SJSA1 (cell line): ENCODE measurements at places on chromosomes 2 and 18. TPM values are rescaled to one million over a fixed set of nuclear protein-coding genes. Genes with fewer than 3 reads are reported as not detected.

The TMEM214 gene
- 52.4 and 57.3 TPM in 2 replicates for total RNA-seq

The CERS6 gene
- total RNA-seq: 33.0 and 43.7 TPM in 2 replicates

The DSC1 gene
- not detected in 2 replicates for total RNA-seq

The MGAT4A gene
- not detected in 2 replicates for total RNA-seq

The RAB17 gene
- total RNA-seq: 0.21 and 0.28 TPM in 2 replicates

The NABP1 gene
- total RNA-seq: 43.9 and 73.8 TPM in 2 replicates

The RNPEPL1 gene
- 14.3 and 14.9 TPM in 2 replicates for total RNA-seq

DNA sequence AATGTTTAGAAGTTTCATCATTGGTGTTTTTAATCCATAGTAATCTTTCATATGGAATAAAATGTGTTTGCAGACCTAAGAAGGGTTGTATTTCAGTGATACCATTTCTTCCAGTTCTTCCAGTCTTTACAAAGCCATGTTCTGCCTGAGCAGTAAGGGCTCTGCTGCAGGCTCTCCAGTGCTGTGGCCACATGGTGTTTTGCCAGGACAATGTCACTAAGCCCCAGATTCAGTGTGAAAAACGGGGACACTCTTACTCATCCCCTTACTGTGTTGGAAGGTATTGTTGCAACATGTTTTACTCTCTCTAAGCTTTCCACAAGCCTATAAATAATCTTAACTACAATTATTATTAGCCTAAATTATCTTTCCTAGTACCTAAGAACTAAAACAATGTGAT lies 481.4 kb upstream of the CDH7 start:
- no peak overlapping the region for H3K27ac ChIP-seq
- DNase-seq: no peak
- no peaks in the 10 kb centered on the region for H3K36me3 ChIP-seq
- H3K4me1 ChIP-seq: no peaks in the 10 kb centered on the region
- no peak overlapping the region for H3K4me3 ChIP-seq

DNA sequence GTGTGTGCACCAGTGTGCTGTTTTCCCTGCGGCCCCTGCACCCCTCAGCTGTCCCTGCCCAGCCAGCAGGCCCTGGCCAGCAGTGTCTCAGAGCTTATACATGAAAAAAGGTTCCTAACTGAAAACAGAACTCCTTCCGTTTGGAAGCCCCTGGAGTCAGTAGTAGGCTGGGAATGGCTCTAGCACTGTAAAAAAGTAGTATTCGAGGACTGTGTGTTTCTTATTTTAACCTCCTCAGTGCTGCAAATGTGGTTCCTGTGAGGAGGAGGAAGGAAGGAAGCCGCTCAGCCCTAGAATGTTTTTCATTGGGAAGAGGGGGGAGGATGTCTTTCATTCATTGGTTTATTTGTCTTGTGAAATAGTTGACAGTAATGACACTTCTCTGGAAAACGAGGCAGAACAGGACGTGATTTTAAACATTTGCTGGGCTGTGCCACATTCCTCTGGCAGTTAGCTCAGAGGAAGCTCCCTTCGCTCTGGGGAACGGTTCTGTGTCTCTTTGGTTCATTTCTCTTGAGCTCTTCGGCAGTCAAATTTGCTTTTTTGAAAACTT lies 103.5 kb downstream of the SPTBN1 start:
- no peaks in the 10 kb centered on the region for H3K27me3 ChIP-seq
- peaks cover 32% of the 10 kb centered on the region for H3K4me1 ChIP-seq
- H3K36me3 ChIP-seq: peaks cover 11% of the 10 kb centered on the region
- peak; percentile 77 for DNase-seq

DNA sequence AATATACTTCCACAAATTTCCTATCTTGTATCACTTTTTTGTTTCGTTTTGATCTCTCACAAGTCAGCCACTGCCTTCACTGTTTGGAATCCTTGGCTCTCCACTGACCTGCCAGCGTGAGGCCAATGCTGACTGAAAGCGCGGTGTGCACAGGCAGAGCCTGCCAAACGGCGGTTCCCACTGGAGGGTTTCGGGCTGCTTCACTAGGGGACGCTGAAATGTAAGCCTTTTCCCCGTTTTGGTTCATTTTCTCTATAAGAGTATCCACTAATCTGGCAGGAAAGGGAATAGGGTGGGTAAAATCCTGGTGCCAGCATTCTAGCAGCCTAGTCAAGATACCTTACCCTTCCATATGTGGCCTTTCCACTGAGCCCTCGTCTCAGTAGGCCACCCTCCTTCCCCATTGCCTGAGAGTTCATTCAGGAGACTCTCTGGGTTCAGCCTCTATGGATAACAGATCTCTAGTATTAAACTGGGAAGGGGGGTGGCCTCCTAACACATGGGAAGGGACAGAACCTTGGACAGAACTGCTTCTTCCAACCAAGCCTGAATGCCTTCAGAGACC lies 91.5 kb downstream of the DYM start:
- no peaks in the 10 kb centered on the region for H3K4me1 ChIP-seq
- DNase-seq: no peak
- no peak overlapping the region for H3K27ac ChIP-seq
- no peak overlapping the region for H3K4me3 ChIP-seq
- H3K27me3 ChIP-seq: no peaks in the 10 kb centered on the region

DNA sequence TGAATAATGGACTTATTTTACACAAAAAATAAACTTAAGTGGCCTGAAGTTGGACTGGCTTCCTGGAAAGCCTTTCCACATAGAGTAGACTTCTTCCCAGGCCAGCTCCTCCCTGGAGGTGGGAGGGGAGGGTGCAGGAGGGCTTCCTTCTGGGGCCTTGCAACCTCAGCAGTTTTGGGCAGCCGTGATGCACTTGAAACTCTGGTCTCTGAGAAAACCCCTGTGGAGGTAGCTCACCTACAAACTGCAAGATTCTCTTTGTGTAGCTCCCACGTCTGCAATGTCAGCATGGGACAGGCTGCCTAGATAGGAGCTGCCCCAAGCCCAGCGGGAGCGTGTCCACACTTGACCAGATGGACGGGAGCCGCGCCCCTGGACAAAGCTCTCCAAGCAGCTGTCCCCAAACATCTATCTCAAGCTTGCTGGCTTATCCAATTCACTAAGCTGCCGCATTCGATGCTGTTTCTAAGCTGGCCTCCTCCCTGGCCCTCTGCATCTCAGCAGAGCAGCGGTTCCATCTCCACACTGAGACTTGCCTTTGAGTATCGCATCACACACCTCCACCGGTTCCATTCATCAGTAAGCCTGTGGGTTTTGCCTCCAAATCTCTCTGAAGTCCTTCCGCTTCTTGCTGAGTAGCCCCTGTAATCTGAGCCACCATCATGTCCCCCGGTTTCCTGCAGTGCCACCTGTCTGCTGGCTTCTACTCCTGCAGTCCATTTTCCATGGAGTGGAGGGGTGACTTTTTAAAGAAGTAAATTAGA lies 1.6 kb upstream of the LPIN1 start:
- no peak for DNase-seq
- H3K27me3 ChIP-seq: no peaks in the 10 kb centered on the region
- H3K4me3 ChIP-seq: no peak overlapping the region
- H3K4me1 ChIP-seq: peaks cover 32% of the 10 kb centered on the region
- H3K27ac ChIP-seq: peak overlapping the region; percentile 62
- H3K36me3 ChIP-seq: peaks cover 5% of the 10 kb centered on the region

DNA sequence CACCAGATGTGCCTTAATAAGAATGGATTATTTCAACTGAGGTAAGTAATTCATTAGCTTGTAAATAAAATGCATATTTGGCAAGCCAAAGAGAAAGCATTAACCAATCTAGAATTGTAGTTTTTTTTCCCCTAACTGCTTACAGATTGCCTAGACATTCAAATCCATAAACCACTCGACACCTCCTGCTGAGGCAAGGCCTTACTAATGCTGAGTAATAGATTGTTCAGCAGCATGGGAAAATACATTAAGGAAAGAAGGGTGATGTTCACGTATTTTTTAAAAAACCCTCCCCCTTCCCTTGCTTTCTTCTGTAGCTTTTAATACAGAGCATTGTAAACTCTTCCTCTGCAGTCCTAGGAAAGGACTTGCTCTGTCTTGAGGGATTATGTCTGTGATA lies 17.0 kb upstream of the LINC00305 start:
- no peaks in the 10 kb centered on the region for H3K27me3 ChIP-seq
- H3K4me1 ChIP-seq: no peaks in the 10 kb centered on the region
- H3K4me3 ChIP-seq: no peak overlapping the region
- no peak overlapping the region for H3K27ac ChIP-seq

DNA sequence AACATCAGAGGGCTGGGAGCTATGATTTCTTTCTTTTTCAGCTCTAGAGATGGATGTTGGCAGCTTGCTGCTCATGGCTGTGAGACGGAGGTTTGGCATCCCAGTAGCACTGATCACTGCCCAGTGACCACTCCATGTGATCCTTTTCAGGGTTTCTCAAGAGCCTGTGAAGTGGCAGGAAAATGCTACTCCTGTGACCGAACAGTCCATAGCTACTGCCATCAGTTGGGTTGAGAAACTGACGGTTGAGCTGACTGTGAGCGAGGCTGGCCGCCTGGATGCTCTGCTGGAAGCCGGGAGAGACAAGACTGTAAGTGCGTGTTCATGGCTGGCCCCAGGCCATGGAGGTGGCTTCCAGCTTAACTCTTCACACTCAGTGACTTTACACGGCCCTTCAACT lies 34.2 kb downstream of the VWA3B start:
- no peaks in the 10 kb centered on the region for H3K27me3 ChIP-seq
- no peak for DNase-seq
- no peak overlapping the region for H3K27ac ChIP-seq
- no peaks in the 10 kb centered on the region for H3K36me3 ChIP-seq

GRCh38 chr2:98032086-98032485 lies 36.3 kb upstream of the TMEM131 start:
- no peaks in the 10 kb centered on the region for H3K36me3 ChIP-seq
- H3K27me3 ChIP-seq: no peaks in the 10 kb centered on the region
- no peak overlapping the region for H3K4me3 ChIP-seq

- H3K27me3 ChIP-seq: 0 out of 2 replicates have a peak, but pooled peaks cover 2% of the 10 kb centered on the region
- no peaks in the 10 kb centered on the region for H3K36me3 ChIP-seq
- H3K4me3 ChIP-seq: no peak overlapping the region
- H3K4me1 ChIP-seq: no peaks in the 10 kb centered on the region
- DNase-seq: no peak
Measured at GRCh38 chr2:143175438-143175837, 46.2 kb downstream of the ARHGAP15 start.

GRCh38 chr2:10341193-10341592 lies 38.5 kb downstream of the HPCAL1 start:
- H3K4me3 ChIP-seq: no peak overlapping the region
- H3K36me3 ChIP-seq: no peaks in the 10 kb centered on the region

DNA sequence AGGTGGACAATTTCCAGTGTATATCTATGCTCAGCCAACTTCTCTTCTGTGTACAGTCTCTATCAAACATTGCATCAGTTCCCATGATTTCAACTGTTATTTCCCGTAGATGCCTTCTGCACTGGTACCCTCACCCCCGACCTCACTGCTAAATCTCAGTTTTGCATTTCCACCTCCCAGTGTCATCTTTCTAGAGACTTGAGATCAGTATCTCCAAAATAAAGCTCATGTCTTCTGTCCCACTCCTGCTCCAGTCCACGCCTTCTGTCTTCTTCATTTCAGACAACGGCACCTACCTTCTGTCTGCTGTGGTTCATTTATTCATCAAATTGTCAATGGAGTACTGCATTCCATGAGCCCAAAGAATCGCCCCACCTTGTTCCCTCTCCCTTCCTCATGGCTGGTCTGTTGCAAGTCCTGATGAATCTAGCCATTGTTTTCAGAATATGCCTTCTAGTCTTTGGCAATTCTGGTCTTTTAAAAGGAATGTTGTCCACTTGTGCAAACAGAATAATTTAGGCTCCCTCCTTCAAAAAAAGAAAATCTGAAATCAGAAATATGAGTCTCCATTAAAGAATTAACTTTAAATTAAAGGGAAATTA lies 23.3 kb upstream of the NPAS2 start:
- no peak for DNase-seq
- H3K4me3 ChIP-seq: no peak overlapping the region
- peaks cover 11% of the 10 kb centered on the region for H3K4me1 ChIP-seq
- no peaks in the 10 kb centered on the region for H3K27me3 ChIP-seq
- H3K36me3 ChIP-seq: no peaks in the 10 kb centered on the region

GRCh38 chr2:231614559-231615057 lies 21.9 kb downstream of the TEX44 start:
- peak overlapping the region; percentile 95 for H3K27ac ChIP-seq
- peak overlapping the region; percentile 36 for H3K4me3 ChIP-seq
- no peaks in the 10 kb centered on the region; the same call in 1 of the 2 replicates for H3K36me3 ChIP-seq
- H3K4me1 ChIP-seq: peaks cover 58% of the 10 kb centered on the region

DNA sequence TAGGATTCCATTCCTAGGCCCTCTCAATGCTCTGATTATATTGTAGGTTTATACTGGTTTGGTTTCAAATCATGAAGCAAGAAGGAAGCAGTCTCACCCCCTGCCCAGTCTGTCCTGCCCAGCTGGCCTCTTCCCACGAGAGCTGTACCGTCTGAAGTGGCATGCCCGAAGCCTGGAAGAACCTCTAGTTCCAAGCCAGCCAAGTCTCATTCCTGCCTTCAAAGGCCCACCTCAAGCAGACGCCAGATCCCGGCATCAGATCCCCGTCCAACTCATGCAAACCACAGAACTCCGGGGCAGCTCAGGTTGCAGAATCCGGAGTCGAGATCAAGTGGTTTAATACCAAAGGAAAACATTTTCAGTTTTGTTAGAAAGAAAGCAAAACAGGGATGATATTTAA lies 234.4 kb downstream of the LPIN1 start:
- no peak overlapping the region for H3K4me3 ChIP-seq
- no peak overlapping the region for H3K27ac ChIP-seq
- H3K4me1 ChIP-seq: no peaks in the 10 kb centered on the region
- DNase-seq: no peak
- H3K36me3 ChIP-seq: no peaks in the 10 kb centered on the region
- no peaks in the 10 kb centered on the region for H3K27me3 ChIP-seq

- peak; percentile 93 for DNase-seq
- peak overlapping the region; percentile 86 for H3K27ac ChIP-seq
- H3K4me3 ChIP-seq: no peak overlapping the region
- H3K4me1 ChIP-seq: peaks cover 24% of the 10 kb centered on the region
- H3K27me3 ChIP-seq: no peaks in the 10 kb centered on the region
Measured at GRCh38 chr2:10935953-10936942, 24.5 kb downstream of the KCNF1 start.

DNA sequence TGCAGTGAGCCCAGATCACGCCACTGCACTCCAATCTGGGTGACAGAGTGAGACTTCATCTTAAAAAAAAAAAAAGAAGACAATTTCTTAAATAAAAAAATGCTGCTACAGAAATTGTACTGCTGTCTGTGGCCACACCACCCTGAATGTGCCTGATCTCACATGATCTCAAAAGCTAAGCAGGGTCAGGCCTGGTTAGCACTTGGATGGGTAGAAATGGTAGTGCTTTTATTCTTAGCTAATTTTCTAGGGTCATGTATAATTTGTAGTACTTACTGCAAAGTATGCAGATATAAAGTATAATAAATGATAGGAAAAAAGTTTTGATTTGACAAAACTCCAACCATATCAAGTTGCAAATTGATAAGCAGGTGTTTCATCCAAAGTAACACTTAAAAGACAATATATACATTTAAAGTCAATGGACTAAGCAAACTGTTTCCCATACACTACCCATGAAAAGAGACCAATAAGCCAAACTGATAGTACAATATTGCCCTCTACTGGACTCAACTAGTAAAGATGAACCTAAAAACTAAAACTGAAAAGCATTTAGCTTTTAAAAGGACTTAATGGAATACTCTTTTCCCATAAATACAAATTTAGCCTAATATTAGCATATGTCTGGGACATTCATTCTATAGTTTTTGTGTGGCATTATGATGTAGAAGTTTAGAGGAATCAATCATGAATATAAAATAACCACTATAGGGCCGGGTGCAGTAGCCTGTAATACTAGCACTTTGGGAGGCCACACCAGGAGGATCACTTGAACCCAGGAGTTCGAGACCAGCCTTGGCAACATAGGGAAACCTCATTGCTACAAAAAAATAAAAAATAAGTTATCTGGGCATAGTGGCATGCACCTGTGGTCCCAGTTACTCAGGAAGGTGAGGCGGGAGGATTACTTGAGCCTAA lies 18.6 kb upstream of the PEX13 start:
- no peaks in the 10 kb centered on the region for H3K27me3 ChIP-seq
- H3K4me1 ChIP-seq: no peaks in the 10 kb centered on the region
- H3K36me3 ChIP-seq: no peaks in the 10 kb centered on the region
- no peak overlapping the region for H3K4me3 ChIP-seq
- peak; percentile 28 for DNase-seq
